ENCODE measurements at places on chromosomes 7 and 10.

DNA sequence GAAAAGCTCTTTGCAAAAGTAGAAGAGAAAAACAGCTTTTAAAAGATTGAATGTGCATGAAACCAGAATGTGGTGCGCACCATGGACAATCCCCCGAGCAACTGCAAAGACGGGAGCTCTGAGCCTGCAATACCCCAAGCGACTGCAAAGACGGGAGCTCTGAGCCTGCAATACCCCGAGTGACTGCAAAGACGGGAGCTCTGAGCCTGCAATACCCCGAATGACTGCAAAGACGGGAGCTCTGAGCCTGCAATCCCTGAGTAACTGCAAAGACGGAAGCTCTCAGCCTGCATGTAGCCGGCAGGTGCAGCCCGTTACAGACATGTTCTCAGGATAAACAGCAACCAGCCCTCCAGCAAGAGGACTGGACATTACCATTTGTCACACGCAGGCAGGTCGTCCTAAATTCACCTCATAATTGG, 6.2 kb downstream of the ZNF775 start:
- DNase-seq = no peak

DNA sequence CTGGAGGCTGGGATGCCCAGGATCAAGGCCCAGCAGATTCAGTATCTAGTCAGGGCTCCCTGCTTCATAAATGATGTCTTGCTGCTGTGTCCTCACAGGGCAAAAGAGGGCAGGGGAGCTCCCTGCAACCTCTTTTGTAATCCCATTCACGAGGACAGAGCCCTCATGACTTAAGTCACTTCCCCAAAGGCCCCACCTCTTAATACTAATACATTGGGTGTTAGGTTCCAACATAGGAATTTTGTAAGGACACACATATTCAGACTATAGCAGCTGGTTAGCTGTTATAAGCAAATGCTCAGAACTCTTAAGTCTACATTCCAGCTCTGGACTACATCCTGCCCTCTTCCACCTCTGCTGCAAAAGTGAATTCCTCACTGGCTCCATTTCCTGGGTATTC, 63.0 kb downstream of the VOPP1 start:
- DNase-seq = peak; percentile 93

DNA sequence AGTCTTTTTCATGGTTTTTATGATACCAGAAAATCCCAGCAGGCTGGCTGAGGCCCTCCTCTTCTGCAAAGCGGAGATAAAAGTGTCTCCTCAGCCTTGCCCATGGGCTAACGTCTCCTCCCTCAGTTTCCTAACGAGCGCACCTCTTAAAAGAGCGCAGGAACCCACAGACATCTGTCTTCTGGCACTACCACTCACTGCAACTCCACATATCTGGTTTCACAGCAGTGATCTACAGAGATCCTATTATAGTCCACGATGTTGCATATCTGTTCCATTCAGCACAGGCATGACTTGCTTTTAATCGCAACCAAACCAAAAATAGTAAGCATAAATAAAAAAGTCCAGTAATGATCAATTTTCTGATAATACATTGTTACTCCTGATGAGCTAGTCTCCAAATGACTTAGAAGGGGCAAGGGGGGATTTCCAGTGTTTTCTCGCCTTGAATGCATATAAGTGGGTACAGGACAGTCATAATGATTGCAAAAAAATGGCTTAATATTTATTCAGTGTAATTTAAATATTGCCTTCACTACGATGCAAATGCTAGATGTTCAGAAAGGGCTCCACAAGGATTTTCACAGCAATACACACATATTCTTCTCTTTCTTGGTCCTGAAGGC, 20.9 kb downstream of the ANKRD22 start:
- no peak for DNase-seq

DNA sequence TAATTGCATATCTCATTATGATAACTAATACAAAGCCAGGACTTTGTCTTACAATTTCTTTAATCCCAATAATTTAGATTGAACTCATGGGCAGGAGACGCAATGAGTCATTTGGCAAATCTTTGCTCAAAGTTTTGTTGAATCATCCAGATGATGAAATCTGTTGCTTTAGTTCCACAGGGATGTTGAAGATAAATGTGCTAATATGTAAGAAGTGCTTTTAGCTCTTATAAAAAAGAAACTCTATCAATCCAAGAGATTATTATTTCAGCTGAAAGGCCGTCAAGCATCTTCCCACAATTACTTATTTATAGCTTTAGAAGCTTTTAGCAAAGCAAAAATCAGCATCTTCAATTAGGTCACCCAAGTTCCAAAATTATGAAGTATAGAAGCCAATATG, 36.8 kb upstream of the ANK3 start:
- peak; percentile 58 for DNase-seq

DNA sequence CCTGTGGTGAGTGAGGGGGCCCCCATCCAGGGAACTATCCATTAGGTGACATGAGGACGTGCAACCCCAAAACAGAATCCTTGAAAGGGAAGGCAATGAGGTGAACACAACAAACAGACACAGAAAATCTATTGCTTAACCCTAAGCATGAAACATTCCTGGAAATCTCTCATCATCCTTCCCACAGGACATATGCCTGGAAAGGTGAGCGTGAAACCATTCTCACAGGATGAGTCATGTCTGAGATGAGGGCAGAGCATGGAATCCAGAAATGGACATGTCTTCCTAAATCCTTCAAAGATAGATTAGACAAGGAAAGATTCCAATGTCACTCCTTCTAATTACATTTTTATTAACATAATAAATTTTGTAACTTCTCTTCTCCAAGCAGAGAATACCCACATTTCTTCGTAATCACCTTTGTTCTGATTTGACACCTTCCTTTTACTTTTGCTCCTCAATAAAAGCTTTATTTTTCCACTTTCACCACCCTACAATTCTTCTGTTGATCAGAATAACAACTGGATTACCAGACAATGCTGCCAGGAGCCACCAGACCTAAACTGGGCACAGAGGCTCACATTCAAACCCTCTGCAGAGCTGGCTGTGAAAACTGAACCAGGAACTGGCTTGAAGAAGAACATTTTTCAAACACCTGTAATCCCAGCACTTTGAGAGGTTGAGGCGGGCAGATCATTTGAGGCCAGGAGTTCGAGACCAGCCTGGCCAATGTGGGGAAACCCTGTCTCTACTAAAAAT, 67.2 kb downstream of the COBL start:
- no peak for DNase-seq

- DNase-seq = no peak
These were observed 6.7 kb downstream of the NRP1 start for GRCh38 chr10:33327751-33328150.

- no peak for DNase-seq
These were observed 176.3 kb downstream of the PKD1L1 start for GRCh38 chr7:47771990-47772360.

Measured in suppressor macrophage (primary cell).